ENCODE measurements at places on chromosomes 7 and 10.

- no peak for DNase-seq
Measured at GRCh38 chr10:117666166-117666565, 123.6 kb downstream of the EMX2 start.

GRCh38 chr7:66296557-66296956 is 91.4 kb downstream of the TPST1 start:
- DNase-seq: no peak

- no peak for DNase-seq
Measured at GRCh38 chr7:9891056-9891455, 1082.6 kb upstream of the PHF14 start.

DNA sequence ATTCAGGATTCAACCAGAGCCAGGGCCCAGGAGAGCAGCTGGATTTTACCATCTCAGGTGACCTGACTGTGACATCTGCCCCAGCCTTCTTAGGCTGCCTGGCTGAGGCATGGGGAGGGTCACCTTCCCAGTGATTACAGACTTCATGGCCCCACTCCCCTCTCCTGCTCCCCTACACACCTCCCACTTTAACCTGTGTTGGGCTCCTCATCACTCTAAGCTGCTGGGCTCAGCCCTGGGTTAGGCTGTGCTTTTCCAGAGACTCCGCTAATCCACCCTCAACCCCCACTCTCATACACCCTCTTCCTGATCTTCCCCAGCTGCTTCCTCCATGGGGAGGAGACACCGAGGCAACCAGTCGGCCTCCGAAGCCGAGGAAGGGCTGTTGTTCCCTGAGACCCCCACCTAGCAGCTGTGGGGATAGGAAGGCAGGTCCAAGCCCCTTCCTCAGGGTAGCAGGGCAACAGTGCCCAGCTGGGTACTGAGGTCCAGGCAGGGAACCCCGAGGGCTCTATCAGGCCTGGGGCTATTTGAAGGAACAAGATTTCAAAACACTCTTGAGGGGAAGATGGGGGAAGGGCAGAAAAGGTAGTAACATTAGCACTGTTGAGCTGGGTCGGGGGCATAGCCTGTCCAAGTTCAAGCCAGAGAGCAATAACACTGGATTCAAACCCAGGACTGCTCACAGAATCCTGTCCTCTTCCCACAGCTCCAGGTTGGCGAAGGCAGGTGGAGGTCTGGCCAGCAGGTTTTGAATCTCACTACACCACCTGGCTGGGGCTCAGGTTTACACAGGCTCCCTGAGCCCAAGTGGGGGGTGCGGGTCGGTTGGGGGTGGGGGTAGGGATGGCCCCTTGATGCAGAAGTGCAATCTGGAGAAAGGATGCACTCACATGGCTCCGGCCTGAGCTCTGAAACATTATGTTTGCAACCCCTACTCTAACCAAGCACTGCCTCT is 1.8 kb downstream of the IMPDH1 start:
- DNase-seq: no peak

GRCh38 chr10:32376771-32377170 is 29.8 kb upstream of the EPC1 start:
- DNase-seq: peak; percentile 13

GRCh38 chr7:67484244-67484751 is 487.7 kb downstream of the TYW1 start:
- peak; percentile 53 for DNase-seq

DNA sequence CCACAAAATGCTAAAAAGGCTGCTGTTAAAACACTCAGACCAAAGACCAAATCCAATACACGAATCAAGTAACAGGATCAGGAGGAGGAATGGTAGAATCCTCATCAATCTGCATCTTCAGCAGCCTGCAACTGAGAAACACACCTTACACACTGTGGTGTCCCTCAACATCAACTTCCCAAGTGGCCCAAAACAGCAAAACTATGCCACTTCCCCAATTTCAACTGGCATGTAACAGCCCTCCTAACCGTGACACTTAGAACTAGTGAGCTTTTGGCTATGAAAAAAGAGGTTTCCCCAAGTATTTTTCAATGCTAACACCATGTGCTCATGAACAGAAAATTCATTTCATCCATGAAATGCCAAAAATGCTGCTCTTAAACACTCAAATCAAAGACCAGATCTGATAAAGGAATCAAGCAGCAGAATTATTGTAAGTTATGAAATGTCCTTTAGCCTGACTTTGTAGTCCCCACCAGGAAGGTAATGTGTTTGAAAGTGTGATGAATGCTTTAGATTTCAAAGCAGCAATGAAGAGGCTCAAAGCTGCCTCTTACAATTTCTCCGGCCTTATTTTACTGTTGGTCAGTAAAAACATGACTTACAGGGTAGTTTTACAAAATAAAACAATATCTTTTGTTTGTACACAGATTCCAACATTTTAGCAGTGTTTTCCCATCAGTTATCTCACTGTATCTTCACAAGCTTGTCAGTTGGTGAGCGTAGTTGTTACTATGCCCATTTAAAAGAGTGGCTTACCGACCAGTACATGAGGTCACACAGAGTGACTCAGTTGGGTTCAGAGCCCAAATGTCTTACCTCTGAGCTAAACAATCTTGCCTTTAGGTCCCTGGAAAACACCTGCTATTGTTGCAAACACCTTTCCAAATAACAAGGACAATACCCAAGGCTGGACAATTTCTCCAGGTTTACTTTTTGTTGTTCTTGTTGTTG is 65.7 kb upstream of the ASAH2 start:
- DNase-seq: no peak

DNA sequence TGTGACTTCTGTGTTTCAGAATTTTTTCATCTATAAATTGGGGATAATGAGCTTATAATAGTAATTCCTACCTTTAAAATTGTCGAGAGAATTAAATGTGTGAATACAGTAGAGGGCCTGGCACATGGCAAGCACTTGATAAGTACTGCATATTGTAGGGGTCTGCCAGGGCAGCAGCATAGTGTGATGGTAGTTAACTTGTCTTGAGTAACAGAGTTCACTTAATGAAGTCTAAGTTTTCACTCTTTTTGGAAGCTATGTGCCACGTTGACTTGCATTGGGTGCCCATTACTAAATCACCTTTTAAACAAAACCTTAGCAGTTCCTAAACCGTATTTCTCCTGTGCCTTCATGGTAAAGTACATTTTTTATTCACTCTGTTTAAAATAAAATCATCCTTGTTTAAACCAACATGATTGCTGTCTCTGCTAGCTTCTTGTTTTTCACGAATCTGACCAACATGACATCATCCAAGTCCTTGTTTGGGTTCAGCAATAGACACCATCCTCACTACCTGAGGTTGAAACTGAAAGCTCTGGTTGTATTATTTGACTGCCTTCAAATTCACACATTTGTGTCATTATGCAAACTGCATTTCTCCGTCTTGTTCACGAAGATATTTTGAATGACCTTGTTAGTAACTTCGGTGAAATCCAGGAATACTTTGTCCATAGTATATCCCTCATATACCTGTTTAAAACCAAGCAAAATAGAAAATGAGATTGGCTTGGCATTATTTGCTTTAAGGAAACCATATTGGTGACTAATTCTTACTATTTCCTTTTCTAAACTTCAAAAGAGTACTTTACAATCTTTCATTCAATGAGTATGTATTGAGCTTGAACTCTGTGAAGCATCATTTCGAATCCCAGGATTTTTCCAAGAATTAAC is 340.2 kb downstream of the SUGCT start:
- no peak for DNase-seq

DNA sequence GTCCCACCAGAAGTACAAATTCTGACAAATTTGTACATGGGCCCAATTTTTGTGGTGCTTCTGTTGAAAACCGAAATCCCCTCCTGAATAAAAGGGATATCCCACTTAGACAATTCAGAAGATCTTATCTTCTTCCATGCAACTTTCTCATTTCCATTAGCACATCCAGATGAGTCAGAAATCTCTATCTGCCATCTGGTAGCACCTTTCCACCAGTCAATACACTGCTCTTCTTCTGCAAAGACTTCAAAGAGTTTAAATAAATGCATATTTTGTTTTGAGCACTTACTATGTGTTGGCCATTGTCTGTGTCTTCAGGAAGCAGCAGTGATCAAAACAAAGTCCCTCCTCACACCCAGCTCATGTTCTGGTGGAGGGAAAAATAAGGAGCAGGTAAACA is 12.7 kb upstream of the KLF6 start:
- DNase-seq: no peak

DNA sequence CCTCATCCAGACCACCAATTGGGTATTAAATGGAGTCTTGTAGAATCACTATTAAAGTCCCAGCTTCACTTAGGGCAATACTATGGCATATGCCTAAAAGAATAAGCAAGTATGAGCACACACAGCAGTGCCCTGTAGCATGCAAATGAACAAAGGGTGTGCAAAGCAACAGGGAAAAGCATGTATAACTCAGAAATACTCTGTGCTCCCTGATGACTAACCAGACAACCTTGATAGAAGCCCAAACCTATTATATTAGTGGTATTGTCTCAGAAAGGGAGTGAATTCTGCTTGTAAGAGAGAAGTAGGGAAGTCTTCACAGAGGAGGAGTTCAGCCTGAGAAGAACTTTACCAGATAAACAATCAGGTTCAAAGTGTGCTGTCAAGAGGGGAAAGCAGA is 131.2 kb downstream of the DGKI start:
- DNase-seq: no peak

DNA sequence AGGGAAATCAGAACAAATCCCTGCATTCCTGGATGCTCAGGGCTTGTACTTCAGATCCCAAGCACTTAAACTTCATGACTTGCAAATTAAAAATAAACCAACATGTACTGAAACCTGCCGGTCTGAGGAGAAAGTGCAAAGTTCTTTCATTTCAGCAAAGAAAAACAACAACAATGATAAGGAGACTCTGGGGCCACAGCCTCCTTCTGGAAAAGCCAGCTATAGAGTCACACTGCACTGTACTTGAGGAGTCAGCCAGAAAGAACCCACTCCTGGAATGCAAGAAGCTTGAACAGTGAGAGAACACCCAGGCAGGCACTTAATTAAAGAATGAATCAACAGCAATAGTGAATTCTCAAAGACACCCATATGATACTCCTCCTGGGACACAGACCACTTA is 49.7 kb upstream of the TM9SF3 start:
- DNase-seq: no peak

DNA sequence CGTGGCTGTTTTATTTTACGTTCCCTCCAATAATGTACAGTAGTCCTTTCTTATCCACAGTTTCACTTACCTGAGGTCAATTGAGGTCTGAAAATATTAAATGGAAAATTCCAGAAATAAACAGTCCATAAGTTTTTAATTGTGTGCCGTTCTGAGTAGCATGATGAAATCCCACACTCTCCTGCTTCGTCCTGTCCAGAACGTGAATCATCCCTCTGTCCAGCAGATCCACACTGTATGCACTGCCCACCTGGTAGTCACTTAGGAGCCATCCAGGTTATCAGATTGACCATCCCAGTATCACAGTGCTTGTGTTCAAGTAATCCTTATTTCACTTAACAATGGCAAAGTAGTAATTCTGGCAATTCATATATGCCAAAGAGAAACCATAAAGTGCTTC is 46.3 kb downstream of the STARD3NL start:
- DNase-seq: no peak

GRCh38 chr10:26970667-26971066 is 109.9 kb upstream of the ABI1 start:
- no peak for DNase-seq

DNA sequence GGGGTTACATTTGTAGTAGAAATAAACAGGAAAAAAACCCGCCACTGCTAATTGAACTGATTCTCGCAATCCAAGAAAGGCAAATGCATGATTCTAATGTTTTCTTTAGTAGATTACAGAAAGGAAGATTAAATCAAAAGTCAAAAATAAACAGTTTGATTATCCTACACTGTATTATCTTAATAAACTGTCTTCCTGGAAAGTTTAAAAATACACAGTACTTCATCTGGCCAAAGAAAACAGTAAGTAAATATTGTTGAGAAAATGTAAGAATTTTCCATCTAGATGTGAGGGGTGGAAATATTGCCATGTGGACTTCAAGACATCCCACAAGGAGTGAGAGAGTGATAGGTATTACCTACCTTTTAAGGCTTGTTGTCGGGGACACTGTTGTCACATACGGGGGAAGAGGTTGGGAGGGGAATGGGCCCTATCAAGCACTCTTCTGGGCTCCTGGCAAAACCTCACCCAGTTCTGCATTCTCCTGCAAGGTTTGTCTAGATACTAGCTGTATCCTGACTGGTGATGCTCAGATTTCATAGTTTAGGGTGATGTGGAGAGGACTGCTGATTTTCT is 17.8 kb downstream of the GRK5 start:
- DNase-seq: no peak

DNA sequence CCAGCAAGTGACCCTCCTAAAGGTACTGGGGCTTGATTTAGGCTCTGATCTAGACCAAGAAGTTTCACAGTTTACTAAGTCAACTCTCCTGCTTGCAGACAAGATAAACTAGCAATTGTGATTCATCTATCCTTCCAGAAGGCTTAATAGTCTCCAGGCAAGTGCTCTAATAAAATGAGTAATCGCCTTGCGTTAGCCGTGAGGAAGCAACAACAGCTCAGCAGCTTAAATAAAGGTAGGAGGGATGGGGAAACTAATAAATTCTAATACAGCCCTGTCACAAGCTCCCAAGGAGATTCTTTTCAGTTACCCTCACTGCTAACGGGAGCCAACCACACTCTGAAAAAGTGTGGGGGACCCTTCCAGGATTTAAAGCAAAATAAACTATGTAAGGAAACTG is 48.4 kb downstream of the FRMD4A start:
- DNase-seq: no peak

DNA sequence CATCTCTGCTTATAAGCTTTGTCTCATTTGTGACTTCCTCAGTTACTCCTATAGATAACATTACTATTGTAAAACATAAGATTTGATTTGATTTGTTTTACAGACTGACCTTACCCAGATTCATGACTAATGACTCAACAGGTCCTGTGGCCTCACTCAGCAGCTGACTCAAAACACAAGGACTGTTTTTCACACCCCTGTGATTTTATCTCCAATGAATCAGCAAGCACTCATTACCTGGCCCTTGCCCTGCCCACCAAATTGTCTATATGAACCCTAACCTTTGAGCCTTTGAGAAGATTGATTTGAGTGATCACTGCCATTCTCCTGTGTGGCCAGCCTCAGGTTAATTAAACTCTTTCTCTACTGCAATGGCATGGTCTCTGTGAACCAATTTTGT is 1064.6 kb upstream of the LRRTM3 start:
- DNase-seq: peak; percentile 24

- DNase-seq: no peak
Measured at GRCh38 chr7:39464350-39465054, 101.7 kb upstream of the YAE1 start.

- no peak for DNase-seq
Measured at GRCh38 chr7:85343484-85343883, 156.6 kb upstream of the SEMA3D start.

DNA sequence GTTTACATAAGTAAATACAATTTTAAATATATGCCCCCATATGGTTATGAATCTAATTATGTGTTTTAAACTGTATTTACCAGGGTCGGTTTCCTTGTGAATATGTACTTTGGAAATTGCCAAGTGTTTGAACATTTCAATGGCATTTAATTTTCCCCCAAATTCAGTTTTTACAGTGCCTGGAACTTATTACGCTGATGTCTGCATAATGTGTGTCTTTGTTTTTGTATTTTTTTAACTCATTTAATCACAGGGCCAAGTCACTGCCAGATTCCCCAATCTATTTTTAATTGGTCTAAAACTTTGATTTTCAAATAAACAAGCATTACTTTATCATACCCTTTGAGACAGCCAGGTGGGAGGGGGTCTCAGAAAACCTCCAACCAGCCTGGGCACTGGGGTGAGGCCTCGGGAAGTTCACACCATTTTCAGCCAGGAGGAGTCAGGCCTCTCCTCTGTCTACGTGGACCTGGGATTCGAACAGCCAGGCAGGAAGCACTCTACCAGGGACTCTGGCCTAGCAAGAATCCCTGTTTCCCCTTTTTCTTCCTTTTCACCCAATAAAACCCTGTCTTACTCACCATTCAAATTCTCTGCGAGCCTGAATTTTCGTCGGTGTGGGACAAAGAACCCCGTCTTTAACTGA is 151.5 kb upstream of the COL1A2 start:
- no peak for DNase-seq

Measured in kidney capillary endothelial cell (primary cell).